D721Med (cell line): ENCODE measurements at places on chromosomes 7 and 10.

- DNase-seq: no peak
These were observed 23.4 kb downstream of the PROSER2 start for GRCh38 chr10:11846542-11846941.

DNA sequence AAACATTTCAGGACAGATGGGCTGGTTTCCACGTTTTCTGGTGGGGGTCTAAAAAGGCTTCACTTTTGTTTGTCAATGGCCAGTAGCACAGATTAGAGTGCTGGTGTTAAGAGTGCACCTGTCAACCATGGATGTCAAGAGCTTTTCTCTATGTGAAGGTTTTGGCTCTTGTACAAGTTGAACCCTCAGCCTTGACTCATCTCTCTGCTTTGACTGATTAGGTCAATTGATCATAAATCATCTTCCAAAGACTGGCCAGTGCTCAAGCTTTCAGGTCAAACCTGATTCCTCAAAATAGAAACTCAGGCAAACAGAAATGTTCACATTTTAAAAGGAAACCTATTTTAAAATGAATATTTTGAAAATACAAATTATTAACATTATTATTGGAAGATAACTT lies 59.6 kb upstream of the SP4 start:
- DNase-seq: no peak

- DNase-seq: no peak
These were observed 221.0 kb upstream of the KLF6 start for GRCh38 chr10:4006051-4006450.

GRCh38 chr10:27998178-27998953 lies 513 bp downstream of the ODAD2 start:
- DNase-seq: no peak

DNA sequence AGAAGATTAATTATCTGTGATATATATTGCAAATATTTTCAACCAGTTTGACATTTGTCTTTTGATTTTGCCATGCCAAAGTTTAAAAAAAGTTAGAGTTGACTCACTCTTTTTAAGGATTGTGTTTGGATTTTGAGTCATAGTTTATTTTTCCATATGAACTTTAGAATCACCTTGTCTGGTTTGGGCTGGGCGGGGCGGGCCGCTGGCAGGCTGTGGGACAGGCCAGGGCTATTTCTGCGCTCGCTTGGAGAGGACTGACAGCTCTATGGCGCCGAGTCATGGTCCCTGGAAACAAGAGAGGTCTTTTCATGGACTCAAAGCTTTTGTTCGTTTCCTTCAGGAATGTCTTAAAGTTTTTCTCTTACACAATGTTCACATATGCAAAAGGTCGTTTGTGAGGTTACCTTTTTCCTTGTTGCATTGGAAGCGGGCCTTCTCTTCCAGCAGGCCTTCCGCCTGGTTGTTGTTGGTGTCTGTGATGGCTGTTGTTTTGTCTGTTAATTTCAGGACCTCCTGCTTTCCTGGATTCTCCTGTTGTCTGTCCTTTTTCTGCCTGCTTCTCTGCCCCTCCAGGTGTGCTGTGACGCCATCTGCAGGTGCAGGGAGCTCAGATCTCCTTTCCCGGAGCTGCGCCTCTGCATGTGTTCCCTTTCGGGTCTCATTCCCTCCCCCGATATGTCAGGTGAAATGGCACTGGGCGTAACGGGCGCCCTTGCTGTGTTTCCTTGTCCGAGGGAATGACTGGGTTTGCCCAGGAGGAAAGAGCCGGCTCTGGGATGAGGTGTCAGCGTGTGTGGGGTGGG lies 53.8 kb downstream of the INPP5A start:
- DNase-seq: no peak

DNA sequence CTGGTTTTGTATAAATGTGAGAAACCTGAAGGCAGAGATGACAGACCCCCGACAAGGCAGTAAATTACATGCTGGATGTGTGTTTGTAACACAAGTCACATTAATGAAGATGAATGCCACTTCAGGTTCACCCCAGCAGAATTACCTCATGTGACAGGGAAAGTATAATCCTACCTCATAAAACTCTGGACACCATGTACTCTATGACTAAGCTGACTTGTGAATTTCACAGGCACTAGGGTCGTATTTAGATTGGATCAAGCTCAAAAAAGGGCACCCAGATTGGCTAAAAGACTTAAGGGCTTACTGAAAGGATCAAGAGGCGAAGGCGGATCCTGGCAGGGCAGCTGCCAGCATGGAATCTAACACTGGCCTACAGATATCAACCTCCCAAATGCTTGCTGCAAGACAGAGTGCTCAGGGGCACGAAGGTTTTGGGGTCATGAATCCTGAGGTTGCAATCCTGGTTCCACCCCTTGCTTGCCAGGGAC lies 161.4 kb downstream of the PIP4K2A start:
- DNase-seq: peak; percentile 29
